Ascending aorta (tissue), 2 donors: ENCODE measurements at places on chromosomes 7 and 10. TPM values are rescaled to one million over a fixed set of nuclear protein-coding genes. Genes with fewer than 3 reads are reported as not detected.

- no peaks in the 10 kb centered on the region for H3K4me1 ChIP-seq
- H3K4me3 ChIP-seq = no peak overlapping the region
- peaks cover 19% of the 10 kb centered on the region for H3K36me3 ChIP-seq
- no peaks in the 10 kb centered on the region for H3K27me3 ChIP-seq
Measured at GRCh38 chr7:131412031-131412430, 84.4 kb downstream of the MKLN1 start.

GRCh38 chr7:23336086-23336485 lies 36.9 kb downstream of the MALSU1 start:
- DNase-seq = no peak
- H3K4me1 ChIP-seq = no peaks in the 10 kb centered on the region

DNA sequence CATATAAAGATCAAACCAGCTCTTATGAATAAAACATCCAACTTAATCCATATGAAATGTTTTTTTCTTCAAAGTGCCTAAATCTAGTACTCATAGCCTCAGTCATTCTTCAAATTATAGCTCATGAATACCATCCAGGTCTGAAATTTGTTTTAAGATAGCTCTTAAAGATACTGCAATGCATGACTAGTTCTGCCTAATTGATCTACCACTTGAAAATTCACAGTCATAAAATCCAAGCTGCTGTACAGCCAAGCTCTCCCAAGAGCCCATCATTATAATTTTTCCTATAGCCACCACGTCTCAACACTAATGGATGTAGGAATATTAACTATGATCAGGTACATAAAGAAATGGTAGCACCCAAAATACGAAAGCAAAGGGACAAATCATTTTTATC lies 87.9 kb upstream of the RNF148 start:
- H3K4me3 ChIP-seq = no peak overlapping the region
- no peaks in the 10 kb centered on the region for H3K4me1 ChIP-seq
- H3K36me3 ChIP-seq = no peaks in the 10 kb centered on the region
- DNase-seq = no peak
- no peak overlapping the region for H3K27ac ChIP-seq

- no peak for DNase-seq
- no peak overlapping the region for H3K4me3 ChIP-seq
- H3K27ac ChIP-seq = no peak overlapping the region
- H3K27me3 ChIP-seq = no peaks in the 10 kb centered on the region
Measured at GRCh38 chr7:150439967-150440366, 10.5 kb upstream of the GIMAP8 start.

GRCh38 chr7:50204581-50204980 lies 99.9 kb upstream of the IKZF1 start:
- no peaks in the 10 kb centered on the region for H3K4me1 ChIP-seq
- no peaks in the 10 kb centered on the region for H3K36me3 ChIP-seq
- DNase-seq = no peak
- H3K27me3 ChIP-seq = no peaks in the 10 kb centered on the region
- no peak overlapping the region for H3K4me3 ChIP-seq

DNA sequence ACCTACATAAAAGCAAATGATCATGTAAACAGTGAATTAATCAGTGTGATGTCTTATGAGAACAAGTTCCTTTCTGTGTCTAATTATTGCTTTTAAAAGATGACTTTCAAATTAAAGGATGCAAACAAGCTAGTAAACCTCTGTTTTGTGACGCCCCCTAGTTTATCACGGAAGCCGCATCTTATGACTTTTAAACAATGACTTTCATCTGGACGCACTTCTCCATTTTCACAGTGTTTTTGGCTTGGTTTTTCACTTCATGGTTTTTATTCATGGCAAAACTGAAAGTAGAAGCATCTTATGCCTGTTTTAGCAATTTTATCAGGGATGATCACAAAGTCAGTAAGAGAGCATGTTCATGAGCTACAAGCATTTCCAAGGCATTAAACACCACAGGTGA lies 35.0 kb downstream of the ITGA8 start:
- peaks cover 20% of the 10 kb centered on the region for H3K36me3 ChIP-seq
- no peaks in the 10 kb centered on the region for H3K27me3 ChIP-seq
- H3K4me1 ChIP-seq = peaks cover 16% of the 10 kb centered on the region
- DNase-seq = no peak
- peak overlapping the region; percentile 21 for H3K4me3 ChIP-seq
- H3K27ac ChIP-seq = peak overlapping the region; percentile 43

- peaks cover 14% of the 10 kb centered on the region for H3K27me3 ChIP-seq
- peaks cover 10% of the 10 kb centered on the region for H3K4me1 ChIP-seq
- no peak for DNase-seq
Measured at GRCh38 chr10:46554166-46554781, 2.2 kb downstream of the GPRIN2 start.

- no peak overlapping the region for H3K4me3 ChIP-seq
- no peak for DNase-seq
- no peaks in the 10 kb centered on the region for H3K36me3 ChIP-seq
- no peaks in the 10 kb centered on the region for H3K27me3 ChIP-seq
- no peak overlapping the region for H3K27ac ChIP-seq
- no peaks in the 10 kb centered on the region for H3K4me1 ChIP-seq
Measured at GRCh38 chr7:25940086-25940906, 211.7 kb upstream of the NFE2L3 start.

DNA sequence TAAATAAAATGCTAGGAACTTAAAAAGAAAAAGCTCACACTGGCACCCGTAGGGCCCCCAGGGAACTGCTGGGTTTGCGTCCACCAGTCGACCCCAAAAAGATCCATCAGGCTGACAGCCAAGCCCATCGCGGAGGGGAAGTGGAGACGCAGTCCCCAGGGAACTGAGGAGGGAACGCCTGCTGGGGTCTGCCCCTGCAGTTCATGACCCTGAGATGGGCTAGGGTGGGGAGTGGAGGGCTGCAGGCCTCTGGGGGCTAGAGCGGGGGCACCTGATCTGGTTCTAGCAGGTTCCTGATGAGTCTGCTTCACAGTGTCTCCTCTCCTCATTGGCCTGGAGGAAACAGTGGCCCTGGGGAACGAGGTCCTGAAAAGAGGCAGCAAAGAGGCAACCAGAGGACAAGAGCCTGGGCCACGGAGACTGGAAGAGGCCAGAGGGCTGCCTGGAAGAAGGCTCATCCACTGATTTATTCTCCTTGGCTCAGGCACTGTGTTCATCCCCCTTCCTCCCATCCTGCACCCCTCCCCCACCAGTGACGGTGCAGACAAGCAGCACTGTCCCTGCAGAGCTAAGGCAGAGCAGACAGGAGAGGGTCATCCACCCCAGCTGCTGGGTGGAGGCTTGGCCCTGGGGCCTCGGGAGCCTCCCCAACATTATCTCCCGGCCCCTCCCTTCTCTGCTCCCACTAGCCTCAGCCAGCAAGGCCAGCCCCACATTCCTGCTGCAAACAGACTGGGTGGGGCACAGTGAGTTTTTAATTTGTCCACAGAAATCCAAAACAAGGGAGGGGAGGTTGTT lies 24.7 kb upstream of the HSPA12A start:
- H3K27ac ChIP-seq = no peak overlapping the region
- no peaks in the 10 kb centered on the region for H3K27me3 ChIP-seq
- no peak for DNase-seq
- H3K36me3 ChIP-seq = no peaks in the 10 kb centered on the region
- H3K4me1 ChIP-seq = no peaks in the 10 kb centered on the region
- no peak overlapping the region for H3K4me3 ChIP-seq

- peak overlapping the region; percentile 77 for H3K27ac ChIP-seq
- H3K27me3 ChIP-seq = no peaks in the 10 kb centered on the region
- H3K4me3 ChIP-seq = peak overlapping the region; percentile 0
- peak; percentile 77 for DNase-seq
- H3K36me3 ChIP-seq = no peaks in the 10 kb centered on the region
Measured at GRCh38 chr10:124646483-124647352, 97.5 kb downstream of the FAM53B start.

GRCh38 chr7:80770675-80771081 lies 132.2 kb downstream of the CD36 start:
- H3K27me3 ChIP-seq = no peaks in the 10 kb centered on the region
- no peak overlapping the region for H3K4me3 ChIP-seq
- H3K27ac ChIP-seq = no peak overlapping the region
- no peaks in the 10 kb centered on the region for H3K36me3 ChIP-seq
- peaks cover 2% of the 10 kb centered on the region for H3K4me1 ChIP-seq

DNA sequence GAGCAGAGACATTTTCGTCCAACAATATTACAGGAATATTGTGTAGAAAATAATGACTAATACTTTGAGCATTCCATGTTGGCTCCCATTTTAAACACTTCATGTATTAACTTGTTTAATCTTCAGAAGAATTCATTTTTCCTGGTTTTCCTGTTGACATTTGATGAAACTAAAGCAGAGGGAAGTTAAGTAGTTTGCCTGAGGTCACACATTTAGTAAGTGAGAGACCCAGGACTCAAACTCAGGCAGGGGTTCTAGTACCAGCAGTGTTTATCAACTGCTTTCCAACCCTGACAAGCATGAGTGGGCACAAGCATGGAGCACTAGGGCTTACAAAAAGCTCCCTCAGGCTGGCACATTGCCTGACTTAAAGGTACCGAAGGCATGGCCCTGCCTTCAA lies 719.1 kb downstream of the AUTS2 start:
- no peak for DNase-seq
- H3K27ac ChIP-seq = no peak overlapping the region
- no peak overlapping the region for H3K4me3 ChIP-seq
- no peaks in the 10 kb centered on the region for H3K36me3 ChIP-seq

DNA sequence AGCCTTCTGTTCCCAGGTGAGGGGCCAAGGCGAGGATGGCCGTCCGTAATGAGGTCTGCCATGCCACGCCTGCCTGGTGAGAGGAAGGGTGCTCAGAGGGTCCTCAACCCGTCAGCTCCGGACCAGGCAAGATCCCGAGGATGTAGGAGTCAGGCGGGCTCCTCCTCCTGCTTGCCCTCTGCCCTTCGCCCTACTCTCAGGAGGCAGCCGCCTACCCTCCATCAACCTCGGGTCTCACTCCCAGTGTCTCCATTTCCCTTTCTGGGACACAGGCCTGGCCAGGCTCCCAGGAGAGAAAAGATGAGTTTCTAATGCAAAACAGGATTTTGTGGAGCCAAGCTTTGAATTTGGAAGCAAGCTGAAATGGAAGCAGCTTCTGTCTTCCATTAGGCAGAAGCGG lies 184.0 kb downstream of the PTPN20 start:
- H3K36me3 ChIP-seq = no peaks in the 10 kb centered on the region
- H3K27me3 ChIP-seq = no peaks in the 10 kb centered on the region
- no peak overlapping the region for H3K4me3 ChIP-seq
- no peaks in the 10 kb centered on the region for H3K4me1 ChIP-seq
- no peak overlapping the region for H3K27ac ChIP-seq
- peak; percentile 49 for DNase-seq

DNA sequence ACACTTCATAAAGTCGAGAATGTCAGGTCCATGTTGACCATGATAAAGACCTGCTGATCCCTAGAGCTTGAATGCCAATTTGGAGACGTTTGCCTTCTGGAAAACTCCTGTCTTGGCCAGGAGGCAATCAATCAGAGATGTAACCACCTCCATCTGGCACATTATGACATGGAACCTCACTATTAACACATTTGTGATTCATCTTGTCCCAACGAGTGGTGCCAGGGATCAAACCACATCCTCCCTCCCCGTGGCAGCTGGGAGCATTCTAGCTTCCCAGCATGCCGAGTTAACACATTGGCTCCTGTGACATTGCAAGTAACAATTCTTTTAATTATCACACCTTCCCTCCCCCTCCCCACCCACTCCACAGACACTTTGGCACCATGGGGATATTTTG lies 84.0 kb upstream of the PPP1R17 start:
- no peak overlapping the region for H3K27ac ChIP-seq
- no peaks in the 10 kb centered on the region for H3K4me1 ChIP-seq
- no peaks in the 10 kb centered on the region for H3K27me3 ChIP-seq
- H3K4me3 ChIP-seq = no peak overlapping the region

DNA sequence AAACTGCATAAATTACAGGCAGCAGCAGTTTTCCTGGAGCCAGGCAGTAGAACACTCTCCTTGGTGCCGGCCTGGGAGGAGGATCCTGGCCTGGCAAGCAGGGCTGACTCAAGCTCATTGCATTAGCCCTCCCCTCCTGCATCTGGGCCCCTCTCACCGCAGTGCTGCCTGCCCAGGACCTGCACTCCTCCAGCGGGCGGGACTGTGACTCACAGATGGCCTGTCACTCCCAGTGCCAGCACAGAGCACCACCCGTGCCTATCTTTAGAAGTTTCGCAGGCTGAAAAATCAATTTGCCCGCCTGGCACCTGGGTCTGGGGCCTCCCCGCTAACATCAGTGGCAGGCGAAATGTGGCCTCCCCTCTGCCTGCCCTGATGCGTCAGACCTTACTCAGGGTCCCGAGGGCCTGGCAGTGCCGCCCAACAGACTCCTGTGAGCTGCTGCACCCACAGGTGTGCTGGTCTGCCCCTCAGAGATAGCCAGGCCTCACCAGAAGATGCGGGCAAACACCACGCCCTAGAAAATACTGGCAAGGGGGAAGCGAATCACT lies 123.8 kb downstream of the KCNMA1 start:
- peaks cover 36% of the 10 kb centered on the region for H3K4me1 ChIP-seq
- no peaks in the 10 kb centered on the region for H3K27me3 ChIP-seq
- H3K27ac ChIP-seq = peak overlapping the region; percentile 82
- peak; percentile 70 for DNase-seq
- H3K36me3 ChIP-seq = no peaks in the 10 kb centered on the region

- H3K36me3 ChIP-seq = no peaks in the 10 kb centered on the region
- H3K27me3 ChIP-seq = no peaks in the 10 kb centered on the region
- no peak overlapping the region for H3K27ac ChIP-seq
- no peak overlapping the region for H3K4me3 ChIP-seq
Measured at GRCh38 chr7:34396437-34397064, 261.5 kb upstream of the NPSR1 start.

- no peak overlapping the region for H3K27ac ChIP-seq
- no peaks in the 10 kb centered on the region for H3K27me3 ChIP-seq
- no peak overlapping the region for H3K4me3 ChIP-seq
- no peaks in the 10 kb centered on the region for H3K36me3 ChIP-seq
- H3K4me1 ChIP-seq = no peaks in the 10 kb centered on the region
- no peak for DNase-seq
Measured at GRCh38 chr10:47026301-47027107, 115.3 kb downstream of the PTPN20 start.

DNA sequence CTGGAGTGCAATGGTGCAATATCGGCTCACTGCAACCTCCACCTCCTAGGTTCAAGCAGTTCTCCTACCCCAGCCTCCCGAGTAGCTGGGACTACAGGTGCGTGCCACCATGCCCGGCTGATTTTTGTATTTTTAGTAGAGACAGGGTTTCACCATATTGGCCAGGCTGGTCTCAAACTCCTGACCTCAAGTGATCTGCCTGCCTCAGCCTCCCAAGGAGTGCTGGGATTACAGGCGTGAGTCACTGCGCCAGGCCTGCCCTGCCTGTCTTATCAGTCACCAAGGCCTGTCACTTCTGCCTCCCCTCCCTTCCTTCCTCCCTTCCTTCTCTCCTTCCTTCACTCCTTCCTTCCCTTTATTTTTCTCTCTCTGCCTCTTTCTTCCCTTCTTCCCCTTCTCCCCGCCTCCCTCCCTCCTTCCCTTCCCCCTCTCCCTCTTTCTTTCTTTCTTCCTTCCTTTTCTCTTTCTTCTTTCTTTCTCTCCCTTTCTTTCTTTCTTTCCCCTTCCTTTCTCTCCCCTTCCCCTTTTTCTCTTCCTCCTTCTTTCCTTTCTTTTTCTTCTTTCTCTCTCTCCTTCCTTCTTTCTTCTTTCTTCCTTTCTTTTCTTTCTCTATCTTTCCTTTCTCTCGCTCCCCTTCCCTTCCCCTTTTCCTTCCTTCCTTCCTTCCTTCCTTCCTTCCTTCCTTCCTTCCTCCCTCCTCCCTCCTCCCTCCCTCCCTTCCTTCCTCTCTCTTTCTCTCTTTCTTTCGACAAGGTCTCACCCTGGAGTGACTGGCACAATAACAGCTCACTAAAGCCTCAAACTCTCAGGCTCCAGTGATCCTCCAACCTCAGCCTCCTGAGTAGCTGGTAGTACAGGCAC lies 3.1 kb upstream of the ST7 start:
- H3K36me3 ChIP-seq = no peaks in the 10 kb centered on the region
- no peak for DNase-seq
- no peaks in the 10 kb centered on the region for H3K4me1 ChIP-seq
- no peak overlapping the region for H3K27ac ChIP-seq
- H3K27me3 ChIP-seq = no peaks in the 10 kb centered on the region
- H3K4me3 ChIP-seq = no peak overlapping the region

The EBLN1 gene
- not detected for total RNA-seq

The HOGA1 gene
- total RNA-seq = 2.6 TPM

The HYAL4 gene
- not detected for total RNA-seq
